Activated gamma-delta T cell treated with anti-CD3 and anti-CD28 coated beads, Interleukin-2, amount 50 U/mL, for 16 hours (primary cell): ENCODE measurements at places on chromosomes 12 and 14.

DNA sequence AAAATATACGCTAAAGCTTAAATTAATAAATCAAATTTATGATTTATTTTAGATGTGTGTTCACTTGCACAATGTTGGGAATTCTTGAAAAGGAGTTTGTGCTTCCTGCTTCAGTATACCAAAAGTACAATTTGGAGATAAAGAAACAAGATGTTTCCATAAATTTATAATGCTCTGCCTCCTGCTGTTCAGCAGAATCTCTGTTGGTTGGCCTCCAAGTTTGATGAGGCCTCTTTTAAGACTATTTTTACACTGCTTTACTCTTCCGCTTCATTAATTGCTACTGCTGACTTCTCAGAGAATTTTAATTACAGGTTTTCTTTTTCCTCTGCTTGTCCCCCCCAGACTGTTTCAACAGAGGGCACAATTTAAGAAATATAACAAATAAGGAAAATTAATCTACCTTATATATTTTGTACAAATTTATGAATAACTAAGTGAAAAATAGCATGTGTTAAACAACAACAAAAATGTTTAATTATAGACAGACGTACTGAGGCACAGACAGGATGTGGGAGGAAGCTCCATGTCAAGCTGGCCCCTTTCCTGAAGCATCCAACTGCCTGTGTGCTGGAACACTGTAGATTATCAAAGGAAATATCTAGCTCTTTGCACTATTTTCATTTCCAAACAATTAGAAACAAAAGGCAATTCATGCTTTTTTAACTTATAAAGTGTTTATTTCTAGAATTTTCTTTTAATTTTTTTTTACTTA, 83.9 kb downstream of the PIK3C2G start:
- DNase-seq, result no peak

DNA sequence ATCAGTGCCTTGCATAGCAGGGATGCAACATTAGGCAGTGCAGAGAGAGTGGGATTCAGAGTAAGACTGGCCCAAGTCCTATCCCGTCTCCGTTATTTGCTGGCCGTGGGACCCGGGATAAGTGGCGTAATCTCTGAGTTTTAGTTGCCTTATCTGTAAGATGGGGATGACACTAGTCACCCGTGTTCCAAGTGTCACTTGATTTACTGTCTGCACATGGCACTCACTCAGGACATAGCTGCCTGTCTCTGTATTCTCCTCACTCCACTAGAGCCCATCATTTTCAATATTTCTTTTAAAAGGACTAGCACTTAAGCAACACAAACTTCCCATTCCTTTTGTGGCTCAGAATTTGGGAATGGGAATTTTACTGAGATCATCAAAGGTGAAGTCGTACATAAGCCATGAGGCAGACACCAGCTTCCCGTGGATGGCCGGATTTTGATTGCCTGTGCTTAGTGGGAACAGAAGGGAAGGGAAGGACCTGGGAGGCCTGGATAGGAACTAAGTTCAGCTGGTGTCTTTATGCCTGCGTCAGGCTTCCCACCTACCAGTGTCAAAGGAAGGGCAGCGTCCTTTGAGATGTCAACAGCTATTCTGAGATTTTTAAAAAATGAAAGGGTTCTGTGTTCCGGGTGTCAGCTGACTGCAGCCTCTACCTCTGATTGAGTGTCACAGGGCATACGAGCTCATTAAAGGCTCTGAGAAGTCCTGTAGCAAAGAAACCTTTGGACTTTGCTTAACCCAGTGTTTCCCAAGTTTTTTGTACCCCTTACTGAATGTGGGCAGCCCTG, 361.4 kb downstream of the CACNA1C start:
- DNase-seq, result no peak

DNA sequence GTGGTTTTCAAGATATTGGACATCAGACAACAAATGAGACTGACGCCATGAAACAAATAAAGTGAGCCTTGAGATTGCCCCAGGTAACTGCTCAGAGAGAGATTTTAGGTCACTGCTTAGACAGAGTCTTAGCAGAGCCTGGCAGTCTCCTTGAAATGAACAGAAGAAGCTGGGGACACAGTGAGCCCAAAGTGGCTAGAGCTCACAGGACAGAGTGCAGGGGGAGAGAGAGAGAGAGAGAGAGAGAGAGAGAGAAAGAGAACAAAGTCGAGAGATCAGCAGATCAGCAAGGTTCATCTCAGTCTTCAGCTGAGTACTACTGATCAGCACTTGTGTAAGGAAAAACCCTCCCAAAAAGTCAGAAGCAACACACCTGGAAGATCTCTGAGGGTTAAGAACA, 147.4 kb downstream of the RMST start:
- no peak for DNase-seq

- DNase-seq, result no peak
These were observed 10.4 kb downstream of the ITPK1 start for GRCh38 chr14:93105362-93105761.

GRCh38 chr14:97878727-97879126, 1081.5 kb downstream of the VRK1 start:
- DNase-seq, result peak; percentile 2

DNA sequence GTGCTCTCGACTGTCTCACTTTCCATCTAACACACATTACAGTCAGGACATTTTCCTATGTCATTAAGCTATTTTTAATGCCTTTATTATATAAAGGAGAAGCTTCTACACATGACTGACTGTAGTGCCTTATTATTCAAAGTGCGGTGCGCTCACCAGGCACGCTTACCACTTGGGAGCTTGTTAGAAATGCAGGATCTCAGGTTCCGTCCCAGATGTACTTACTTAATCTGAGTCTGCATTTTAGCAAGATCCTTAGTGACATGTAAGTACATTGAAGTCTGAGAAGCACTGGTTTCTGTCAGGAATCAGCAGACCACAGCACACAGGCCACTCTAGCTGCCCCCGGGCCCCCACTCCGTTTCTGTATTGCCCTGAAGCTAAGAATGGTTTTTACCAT, 44.7 kb upstream of the MDM1 start:
- DNase-seq, result no peak

- no peak for DNase-seq
These were observed 75.1 kb downstream of the ETNK1 start for GRCh38 chr12:22700106-22700505.

GRCh38 chr14:102906616-102907302, 15.7 kb upstream of the AMN start:
- no peak for DNase-seq

DNA sequence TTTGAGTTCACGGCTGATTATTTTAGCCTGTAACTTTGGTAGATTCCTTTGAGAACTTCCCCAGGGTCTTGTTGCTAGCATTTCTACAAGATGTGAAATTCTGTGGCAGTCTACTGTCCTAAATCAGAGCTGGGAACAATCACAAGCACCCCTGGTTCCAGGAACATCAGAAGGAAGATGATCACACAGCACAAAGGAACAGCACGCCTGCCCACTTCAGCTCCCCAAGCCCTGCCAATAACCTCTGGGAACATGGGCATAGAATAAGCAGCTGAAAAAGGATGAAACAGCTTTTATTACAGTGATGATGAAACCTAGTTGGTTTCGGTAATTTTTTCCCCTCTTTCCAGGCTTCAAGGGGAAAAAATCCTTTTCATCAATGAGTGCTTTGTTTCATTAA, 12.3 kb downstream of the GPR19 start:
- no peak for DNase-seq

DNA sequence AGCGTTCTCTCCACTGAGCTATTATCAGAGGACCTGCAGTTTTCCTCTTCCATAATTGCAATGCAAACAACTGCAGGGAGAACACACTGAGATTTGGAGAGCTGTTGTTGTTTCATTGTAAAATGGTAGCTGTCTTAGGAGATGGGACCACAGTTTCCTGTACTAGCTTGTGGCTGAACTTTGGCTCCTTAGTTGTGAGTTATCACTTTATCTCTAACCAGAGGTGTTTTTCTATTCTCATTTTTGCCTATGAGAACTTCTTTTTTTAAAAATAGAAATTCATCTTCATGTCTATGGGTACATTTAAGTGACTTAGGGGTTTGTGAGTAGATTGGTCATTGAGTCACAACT, 216.5 kb downstream of the SLC38A4 start:
- DNase-seq, result no peak

DNA sequence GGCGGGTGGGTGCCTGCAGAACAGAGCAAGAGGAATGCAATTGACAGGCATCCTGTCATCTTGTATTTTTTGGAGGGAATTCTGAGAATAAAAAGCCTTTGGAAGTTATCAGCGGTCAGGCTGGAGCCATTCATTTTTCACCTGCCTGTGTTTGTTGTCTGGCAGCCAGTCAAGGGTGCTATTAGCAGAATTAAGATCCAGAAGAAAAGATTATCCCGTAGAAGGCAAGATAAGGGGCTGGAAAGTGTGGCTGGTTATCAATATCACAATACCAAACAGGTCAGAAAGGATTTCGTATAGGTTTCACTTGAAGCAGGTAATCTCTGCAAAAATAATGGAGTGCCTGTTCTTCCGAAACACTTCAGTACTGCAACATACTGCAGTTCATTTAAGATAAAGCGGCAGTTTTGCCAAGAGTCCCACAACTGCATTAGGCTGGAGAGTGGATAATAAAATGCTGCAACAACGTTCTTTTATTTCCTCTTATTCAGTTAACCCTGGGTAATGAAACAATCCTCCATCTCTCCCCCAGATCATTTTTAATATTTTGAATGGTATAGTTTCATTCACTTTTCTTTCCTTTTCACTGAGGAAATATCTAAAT, 171.2 kb upstream of the CDKN3 start:
- DNase-seq, result no peak

DNA sequence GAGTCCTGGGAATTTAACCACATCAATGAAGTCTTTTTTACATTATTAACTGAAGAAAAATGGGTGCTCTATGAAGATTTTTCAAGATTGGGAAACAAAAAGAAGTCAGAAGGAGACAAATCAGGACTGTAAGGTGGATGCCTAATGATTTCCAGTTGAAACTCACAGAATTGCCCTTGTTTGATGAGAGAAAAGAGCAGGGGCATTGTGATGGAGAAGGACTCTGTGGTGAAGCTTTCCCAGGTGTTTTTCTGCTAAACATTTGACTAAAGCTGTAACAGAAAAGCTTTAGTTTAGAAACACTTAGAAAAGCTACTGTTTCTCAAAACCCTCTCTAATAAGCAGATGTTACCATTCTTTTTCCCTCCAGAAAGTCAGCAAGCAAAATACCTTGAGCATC, 5.8 kb downstream of the IRAK4 start:
- no peak for DNase-seq

DNA sequence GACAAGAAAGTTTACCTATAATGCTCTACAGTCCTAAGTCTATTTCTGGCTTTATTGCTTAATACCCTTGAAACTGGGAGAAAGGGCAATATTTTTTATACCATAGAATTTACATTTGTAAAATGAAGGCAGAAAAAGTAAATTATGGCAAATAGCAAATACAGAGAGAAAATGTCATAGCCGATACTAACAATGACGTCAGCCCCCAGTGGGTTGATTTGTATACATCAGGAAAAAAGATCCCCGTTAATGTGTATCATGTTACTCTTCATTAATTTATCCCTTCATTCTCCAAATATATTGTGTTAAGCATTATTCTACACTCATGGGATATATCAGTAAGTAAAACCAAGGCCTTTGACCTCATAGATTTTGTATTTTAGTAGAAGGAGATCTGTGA, 445.1 kb upstream of the SYT1 start:
- no peak for DNase-seq

- no peak for DNase-seq
These were observed 2.9 kb downstream of the LMNTD1 start for GRCh38 chr12:25550186-25550585.

GRCh38 chr14:20827326-20827725, 24.7 kb upstream of the RNASE1 start:
- DNase-seq, result no peak

GRCh38 chr12:120468325-120468820, 1.2 kb downstream of the SRSF9 start:
- no peak for DNase-seq

DNA sequence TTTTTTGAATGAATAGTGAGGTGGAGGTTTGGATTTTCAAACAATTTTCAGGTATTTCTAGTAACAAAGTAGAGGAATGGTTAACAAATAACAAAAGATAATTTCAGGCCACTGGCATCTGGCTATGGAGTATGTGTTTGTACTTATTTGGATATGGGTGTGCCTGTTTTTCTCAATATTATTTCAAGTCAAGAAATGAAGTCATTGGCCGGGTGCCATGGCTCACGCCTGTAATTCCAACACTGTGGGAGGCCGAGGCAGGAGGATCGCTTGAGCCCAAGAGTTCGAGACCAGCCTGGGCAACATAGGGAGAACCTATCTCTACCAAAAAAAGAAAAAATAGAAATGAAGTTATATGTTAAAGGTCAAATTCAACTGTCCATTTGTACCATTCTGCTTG, 13.9 kb downstream of the SLC35E3 start:
- no peak for DNase-seq

GRCh38 chr14:69260861-69261564, 1.1 kb downstream of the GALNT16 start:
- no peak for DNase-seq

- DNase-seq, result no peak
These were observed 119.9 kb upstream of the NCOR2 start for GRCh38 chr12:124687174-124687902.

- no peak for DNase-seq
These were observed 62.1 kb upstream of the G2E3 start for GRCh38 chr14:30496852-30497251.

GRCh38 chr12:4448371-4448940, 2.8 kb upstream of the FGF6 start:
- no peak for DNase-seq

DNA sequence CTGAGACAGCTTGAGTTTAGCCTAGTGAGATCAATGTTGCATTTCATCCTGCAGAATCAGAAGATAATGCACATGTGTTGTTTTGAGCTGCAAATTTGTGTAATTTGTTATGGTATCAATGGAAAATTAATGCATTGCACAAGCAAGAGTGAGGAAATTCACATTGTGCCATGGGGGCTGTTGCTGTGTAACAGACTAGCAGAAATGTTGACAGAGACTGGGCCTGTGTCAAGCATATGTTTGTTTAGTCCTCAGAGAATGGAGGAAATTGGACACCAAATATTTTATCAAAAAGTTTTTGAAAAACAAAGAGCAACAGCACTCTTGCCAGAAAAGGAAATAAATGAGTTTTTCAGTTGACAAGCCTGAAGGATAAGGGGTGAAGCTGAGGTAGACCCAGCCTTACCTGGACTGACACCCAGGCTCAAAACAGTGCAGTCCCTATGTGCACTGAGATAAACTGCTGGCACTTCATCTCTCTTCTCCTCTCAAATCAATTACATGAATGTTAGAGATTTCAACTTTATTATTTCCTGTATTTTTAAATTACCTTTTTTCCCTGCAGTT, 1150.0 kb downstream of the FSCB start:
- DNase-seq, result no peak
